ENCODE measurements at places on chromosomes 12 and 14.

DNA sequence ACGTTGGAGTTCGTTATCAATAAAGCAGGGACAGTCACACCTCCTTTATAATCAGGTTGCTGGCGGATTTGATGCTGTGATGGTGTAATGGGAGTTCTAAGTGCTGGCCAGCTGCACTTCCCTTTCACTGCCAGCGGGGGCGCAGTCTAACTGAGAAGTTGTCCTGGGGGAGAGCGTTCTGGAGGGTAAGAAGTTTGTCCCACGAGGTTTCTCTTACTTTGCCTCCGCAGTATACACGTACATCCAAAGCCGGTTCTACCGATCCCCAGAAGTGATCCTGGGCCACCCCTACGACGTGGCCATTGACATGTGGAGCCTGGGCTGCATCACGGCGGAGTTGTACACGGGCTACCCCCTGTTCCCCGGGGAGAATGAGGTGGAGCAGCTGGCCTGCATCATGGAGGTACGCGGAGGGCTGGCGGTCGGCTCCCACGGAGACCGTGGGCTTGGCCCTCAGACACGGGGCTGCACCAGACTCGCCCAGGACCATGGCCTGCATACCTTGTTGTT is 42.7 kb downstream of the DYRK4 start:
- DNase-seq: peak; percentile 65

GRCh38 chr12:48690436-48690835 is 8.4 kb upstream of the KANSL2 start:
- DNase-seq: no peak

DNA sequence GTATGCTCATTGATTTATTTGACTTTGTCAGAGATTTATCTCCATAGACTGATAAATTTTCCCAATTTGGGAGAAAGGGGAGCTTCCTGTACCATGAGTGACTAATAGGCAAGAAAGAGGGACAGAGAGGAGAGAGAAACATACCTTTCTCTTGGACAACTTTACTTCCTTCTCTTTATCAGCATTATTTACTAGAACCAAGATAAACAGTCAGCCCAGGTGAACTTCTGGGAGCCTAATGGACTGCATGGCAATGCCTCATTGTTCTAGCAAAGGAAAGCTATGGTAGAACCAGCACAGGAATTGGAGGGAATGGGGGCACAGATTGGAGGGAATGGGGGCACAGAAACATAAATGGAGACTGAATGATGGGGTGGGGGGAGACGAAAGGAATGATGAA is 63.4 kb upstream of the STXBP6 start:
- DNase-seq: no peak

- DNase-seq: peak; percentile 76
Measured at GRCh38 chr14:25537846-25538455, 488.0 kb upstream of the STXBP6 start.

DNA sequence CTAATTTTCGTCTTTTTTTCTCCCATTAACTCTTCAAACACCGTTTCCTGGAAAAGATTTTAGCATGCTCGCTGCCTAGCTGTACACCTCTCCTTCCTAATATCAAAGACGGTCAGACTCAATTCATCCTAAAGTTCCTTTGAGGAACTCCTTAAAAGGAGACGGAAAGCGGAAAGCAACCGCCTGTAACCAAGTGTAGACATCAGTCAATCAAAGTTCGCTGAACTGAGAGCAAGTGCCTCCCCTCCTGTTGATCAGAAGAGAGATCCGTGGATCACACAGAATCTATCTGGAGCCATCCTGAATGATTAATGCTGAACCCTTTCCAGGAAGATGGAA is 412 bp upstream of the TEP1 start:
- no peak for DNase-seq

GRCh38 chr12:48486261-48486660 is 4.0 kb downstream of the C12orf54 start:
- DNase-seq: no peak

DNA sequence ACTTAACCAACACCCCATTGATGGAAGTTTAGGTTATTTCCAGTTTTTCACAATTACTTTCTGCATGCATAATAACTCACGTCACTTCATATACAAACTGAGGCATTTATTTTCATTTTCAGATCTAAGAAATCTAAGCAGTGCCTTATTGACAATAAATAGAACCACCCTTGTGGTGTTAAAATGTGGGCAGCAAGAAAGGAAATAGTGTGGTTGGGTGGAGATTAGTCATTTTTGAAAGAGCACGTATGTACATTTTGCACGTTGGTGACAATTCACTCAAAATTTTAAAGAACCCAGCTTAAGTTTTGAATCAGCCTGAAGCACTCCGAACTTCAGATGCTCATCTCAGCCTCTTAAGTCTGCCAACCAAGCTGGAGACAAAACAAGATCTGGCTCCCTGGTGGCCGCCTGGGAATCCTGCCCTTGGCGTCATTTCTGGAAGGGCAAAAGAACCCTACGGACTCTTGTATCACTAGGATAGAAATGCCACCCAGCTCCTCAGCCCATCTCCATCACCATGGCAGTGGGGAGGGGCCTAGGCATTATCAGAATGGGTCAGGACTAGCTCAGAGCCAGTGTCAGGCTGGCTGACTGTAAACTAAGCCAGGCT is 89.5 kb upstream of the BCL2L14 start:
- no peak for DNase-seq

DNA sequence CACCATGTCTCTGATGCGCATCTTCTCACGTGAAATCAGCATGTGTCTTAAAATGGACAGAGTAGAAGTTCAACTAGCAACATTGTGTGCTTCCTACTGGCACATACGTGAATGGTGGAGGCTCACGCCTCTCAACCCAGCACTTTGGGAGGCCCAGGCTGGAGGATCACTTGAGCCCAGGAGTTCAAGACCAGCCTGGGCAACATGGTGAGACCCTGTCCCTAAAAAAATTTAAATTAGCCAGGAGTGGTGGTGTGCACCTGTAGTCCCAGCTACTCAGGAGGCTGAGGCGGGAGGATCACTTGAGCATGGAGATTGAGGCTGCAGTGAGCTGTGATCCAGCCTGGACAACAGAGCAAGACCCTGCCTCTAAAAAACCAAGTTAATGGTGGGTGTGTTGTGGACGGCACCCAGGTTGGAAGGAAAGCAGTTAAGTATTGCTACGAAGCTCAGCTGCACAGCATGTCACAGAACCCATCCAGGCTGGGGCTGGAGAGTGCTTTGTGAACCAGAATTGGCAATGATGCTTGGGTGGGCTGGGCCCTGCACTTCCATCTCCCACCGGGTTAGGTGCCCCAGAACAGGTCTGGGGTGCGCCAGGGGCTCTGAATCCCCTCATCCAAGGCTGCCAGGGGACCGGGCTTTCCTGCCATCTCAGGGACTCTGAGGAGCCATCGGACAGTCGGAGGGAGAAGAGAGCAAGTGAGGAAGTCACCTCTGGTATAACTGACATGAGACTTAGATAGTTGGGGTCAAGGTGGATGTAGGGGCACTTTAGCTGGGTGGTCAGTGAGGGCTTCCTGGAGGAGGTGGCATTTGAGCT is 33.0 kb upstream of the ULK1 start:
- DNase-seq: no peak

DNA sequence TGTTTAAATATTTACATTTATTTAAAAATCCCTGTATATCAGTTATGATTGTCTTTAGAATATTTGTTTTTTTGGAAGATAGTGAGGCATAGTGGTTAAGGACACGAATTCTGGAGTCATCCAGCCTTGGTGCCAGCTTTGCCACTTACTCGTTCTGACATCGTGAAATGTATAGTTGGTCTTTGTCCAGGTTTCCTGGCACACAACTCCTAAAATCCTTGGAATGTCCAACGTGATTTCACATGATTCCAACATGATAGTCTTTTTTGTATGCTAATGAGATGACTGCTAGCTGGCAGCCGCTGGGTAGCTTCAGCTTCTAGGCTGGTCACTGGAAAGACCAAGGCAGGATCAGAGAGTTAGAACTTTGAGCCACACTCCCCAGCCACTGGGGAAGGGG is 64.8 kb downstream of the PRICKLE1 start:
- DNase-seq: no peak

GRCh38 chr12:29743801-29744200 is 39.9 kb downstream of the TMTC1 start:
- DNase-seq: no peak

GRCh38 chr14:80215756-80216581 is 4.7 kb upstream of the DIO2 start:
- DNase-seq: no peak

DNA sequence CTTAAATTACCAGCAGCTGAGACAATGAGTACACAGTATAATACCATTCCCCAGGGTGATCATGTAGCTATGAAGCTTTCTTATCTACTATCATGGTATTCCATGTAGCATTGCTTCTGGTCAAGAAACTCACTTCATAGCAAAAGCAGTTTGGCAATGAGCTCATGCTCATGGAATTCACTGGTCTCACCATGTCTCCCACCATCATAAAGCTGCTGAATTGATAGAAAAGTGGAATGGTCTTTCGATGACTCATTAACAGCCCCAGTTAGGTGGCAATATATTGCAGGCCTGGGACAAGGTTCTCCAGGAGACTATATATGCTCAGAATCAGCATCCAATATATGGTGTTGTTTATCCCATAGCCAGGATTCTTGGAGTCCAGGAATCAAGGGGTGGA is 553.7 kb downstream of the FOXG1 start:
- no peak for DNase-seq
